ENCODE measurements at places on chromosomes 3 and 15.

DNA sequence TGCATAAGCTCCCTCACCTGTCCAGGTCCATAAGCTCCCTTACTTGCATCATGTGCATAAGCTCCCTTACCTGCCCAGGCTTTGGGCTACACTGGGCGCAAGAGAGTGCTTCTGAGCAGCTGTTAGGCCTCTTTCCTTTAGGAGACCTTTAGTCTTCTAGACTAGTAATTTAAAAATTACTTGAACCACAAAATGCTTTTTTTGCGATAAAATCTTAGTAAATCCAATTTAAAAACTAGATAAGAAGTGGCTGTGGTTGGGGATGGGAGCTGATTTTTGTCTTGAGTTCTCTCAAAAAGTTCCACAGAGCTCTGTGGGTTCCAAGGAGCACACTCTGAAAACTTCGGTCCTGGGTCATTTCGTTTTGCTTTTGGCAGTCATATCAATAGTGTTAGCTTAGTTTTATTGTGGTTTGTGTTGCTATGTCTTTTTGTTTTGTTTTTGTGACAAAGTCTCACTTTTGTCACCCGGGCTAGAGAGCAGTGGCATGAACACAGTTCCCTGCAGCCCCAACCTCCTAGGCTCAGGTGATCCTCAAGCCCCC lies 6.7 kb downstream of the CEMIP start:
- DNase-seq = no peak

DNA sequence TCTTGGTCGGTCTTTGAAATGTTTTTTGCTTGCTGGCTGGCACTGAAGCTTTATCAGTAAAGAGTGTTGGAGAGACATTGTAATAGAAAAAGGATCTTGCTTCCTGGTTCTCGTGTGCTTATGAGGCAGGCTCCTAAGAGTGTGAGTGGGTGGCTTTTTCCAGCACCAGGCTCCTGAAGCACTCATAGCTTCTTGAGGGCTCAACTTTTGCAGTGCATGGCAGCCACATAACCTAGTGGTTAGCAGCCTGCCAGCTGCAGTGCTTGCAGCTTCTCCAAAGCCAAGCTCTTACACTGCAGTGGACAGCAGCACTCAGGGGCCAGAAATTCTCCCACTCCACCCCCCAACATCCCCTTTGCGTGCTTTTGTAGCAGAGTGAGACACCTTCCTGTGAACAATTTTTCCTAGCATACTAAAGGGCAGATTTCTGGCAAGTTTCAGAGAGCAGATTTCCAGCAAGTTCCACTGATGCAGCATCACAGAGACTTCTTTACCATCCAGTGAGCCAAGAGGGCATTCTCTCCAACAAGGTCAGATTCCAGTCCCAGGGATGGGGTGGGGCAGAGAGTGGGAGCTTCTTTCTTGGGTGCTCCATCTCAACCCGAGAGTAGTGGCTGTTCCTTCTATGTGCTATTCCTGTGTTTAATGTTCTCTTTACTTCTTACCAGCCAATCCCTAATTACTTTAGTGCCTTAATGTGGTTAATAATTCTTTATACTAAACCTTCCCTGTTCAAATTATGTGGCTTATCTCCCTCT lies 15.8 kb upstream of the ARHGEF26 start:
- DNase-seq = no peak

GRCh38 chr3:128425142-128425845 lies 41.4 kb downstream of the DNAJB8 start:
- DNase-seq = no peak

- no peak for DNase-seq
These were observed 110.5 kb upstream of the ABHD17C start for GRCh38 chr15:80584561-80584964.

DNA sequence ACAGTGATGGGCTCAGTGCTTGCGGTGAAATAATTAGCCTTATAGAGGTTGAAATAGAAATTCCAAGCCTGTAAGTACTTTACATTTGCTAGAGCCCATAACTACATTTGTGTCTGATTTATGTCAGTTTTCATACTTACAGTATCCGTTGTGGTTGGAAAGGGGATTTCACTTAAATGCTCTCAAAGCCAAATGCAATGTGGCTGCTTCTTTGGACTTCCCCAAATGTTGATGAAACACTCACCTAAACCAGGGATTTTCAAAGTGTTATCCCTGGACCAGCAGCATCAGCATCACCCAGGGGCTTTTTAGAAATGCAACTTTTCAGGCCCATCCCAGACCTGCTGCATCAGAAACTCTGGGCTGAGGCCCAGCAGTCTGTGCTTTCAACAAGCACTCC lies 378.7 kb downstream of the MCTP2 start:
- DNase-seq = no peak

GRCh38 chr3:45642731-45643152 lies 46.5 kb upstream of the SACM1L start:
- DNase-seq = no peak

DNA sequence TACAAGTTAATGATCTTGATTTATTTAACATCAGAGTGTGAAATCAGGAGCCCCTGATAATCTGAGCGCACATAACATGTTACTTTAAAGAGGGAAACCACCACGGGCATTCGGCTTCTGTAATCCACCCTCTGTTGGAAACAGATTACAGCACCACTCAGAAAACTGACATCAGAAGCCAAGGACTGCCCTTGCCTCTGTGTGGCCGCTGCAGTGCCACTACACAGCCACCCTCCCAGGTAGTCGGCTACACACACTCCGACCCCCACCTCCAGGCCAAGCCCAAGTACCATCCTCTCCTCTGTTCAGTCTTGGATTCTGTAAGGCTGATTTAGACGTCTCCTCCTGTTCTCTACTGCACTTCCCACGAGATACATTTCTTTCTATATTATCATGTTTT lies 251.7 kb downstream of the GABRB3 start:
- DNase-seq = no peak

DNA sequence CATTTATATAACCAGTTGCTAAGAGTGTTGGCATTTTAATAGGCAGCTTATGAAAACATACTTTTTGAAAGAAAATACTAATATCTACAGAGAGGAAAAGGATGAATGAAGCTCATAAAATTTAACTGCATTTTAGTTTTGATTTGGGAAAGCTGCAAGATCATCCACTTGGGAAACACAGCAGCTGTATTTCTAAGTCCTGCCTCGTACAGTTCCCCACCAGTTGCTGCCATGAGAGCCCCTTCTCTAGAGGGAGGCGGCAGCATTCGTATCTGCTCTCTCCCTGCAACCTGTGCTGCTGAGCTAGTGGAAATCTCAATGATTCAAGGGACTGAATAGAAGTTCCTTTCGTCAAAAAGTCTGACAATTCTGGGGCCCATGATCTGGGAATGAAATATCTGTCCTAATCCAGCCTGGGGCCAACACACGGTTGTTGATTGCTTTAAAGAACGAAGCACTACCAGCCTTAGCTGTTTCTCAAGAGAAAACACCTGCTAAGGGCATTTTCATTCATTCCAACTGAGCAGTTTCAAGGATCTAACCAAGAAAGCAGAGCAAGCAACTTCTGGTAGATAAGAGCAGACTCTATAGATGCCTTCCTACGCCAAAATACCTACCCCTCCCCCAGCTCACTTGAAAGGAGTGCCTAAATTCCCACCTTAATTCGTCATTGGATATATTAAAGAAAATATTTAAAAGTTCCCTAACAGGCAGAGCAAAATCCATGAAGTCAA lies 223.7 kb downstream of the MAGI1 start:
- DNase-seq = no peak

DNA sequence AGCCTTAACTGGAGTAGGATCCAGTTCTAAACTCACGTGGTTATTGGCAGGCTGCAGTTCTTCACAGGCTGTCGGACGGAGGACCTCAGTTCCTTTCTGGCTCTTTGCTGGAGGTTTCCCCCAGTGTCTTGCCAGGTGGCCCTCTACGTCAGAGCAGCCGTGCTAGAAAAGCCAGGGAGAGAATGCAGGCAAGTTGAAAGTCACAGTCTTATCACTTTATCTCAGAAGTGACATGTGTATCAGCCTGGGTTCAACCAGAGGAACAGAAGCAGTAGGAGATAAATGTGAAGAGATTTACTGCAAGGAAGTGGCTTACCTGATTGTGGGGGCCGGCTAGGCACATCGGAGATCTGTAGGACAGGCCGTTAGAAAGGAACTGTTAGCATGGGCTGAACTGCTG lies 125.3 kb upstream of the BNIP2 start:
- peak; percentile 72 for DNase-seq

Data from CD8-positive, alpha-beta T cell (primary cell).